Left lung (tissue), 14 donors: ENCODE measurements at places on chromosomes 7 and 10. TPM values are rescaled to one million over a fixed set of nuclear protein-coding genes. Genes with fewer than 3 reads are reported as not detected.

Gene MRC1
- polyA plus RNA-seq, result 21.8 TPM

Gene ZNF853
- 15.5 TPM for polyA plus RNA-seq

Gene PRKAR2B
- 11.8 TPM for polyA plus RNA-seq

DNA sequence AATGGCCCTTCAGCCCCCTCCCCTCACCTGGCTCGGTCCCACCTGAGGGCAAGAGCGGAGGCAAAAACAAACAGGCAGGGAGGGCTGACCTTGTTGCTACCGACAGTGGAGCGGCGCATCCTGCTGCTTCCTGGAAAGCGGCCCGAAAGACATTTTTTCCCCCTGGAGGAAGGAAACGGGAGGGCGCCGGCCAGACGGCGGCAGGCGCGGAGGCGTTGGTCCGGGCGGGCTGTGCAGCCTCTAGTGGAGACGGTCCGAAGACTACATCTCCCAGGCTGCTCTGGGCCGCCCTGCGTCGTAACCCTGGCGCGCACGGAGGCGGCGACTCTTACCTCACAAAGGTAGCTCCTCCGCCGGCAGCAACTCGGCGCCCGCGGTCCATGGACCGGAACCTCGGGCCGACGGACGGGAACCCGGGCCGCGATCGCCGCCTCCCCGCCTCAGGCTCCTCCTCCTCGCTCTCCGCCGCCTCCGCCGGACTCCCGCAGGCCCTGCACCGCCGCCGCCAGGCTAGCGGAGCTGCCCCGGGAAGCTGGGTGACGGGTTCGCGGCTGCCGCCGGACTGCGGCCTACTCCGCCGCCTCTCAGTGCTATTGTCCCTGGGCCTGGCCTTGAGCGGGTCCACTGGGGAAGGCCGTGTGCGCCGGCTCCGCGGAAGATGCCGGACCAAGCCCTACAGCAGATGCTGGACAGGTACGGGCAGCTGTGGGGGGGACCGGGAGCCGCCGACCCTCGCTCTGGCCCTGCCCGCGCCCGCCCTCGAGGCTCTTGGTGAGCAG lies at the start of the genes CPEB3 and MARCHF5:
Gene CPEB3, minus strand, starts transcription at position 242 of the 779 bp plus-strand sequence. CDS start 50,728 bp downstream, outside the sequence.
Gene MARCHF5, plus strand, starts transcription at position 331 of the 779 bp plus-strand sequence. Its CDS starts 328 bp downstream, at position 659.
- H3K4me1 ChIP-seq, result peaks cover 15% of the 10 kb centered on the region
- H3K27me3 ChIP-seq, result no peaks in the 10 kb centered on the region
- peak within 1 kb of the TSS; percentile 96 for H3K27ac ChIP-seq
- no peaks in the 10 kb centered on the region for H3K36me3 ChIP-seq

DNA sequence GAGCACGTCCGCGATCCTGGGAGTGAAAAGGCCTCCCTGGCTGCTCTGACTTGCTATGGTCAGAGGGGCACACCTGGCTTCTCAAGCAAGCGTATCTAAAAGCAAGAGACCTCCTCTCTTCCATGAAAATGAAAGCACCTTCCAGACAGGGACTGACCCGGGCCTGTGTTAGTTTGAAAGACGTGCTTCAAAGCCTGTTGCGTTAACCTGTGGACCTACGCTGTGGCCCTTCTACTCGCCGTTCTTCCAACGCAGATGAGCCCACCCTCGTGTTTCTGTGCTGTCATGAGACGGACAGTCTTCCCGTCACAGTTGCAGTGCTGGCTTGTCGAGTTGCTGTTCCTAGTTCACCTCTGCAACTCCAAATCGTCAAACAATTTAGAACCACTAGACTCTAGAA lies 15.5 kb upstream of the GDI2 start:
- H3K4me1 ChIP-seq, result no peaks in the 10 kb centered on the region
- no peak for DNase-seq
- no peak overlapping the region for H3K27ac ChIP-seq
- H3K4me3 ChIP-seq, result no peak overlapping the region

DNA sequence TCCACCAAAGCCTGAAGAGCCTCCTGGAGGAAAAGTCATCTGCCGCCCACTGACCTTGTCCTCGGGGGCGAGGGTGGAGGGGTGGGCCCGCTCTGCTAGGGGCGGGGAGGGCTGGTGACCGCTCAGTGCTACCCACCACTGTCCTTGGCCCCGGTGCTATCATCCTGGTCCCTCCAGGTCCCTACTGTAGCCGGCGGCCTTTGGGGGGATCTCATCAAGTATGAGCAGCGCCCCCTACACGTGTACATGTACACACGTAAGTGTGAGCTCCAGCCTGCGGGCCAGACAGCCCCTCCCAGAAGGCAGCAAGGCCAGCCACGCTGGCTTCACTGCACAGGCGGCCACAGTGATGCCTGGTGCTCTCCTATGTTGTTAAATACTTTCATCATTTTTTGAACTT lies 19.6 kb downstream of the TTYH3 start:
- no peak overlapping the region for H3K27ac ChIP-seq
- H3K36me3 ChIP-seq, result no peaks in the 10 kb centered on the region
- no peaks in the 10 kb centered on the region for H3K27me3 ChIP-seq
- no peak for DNase-seq

DNA sequence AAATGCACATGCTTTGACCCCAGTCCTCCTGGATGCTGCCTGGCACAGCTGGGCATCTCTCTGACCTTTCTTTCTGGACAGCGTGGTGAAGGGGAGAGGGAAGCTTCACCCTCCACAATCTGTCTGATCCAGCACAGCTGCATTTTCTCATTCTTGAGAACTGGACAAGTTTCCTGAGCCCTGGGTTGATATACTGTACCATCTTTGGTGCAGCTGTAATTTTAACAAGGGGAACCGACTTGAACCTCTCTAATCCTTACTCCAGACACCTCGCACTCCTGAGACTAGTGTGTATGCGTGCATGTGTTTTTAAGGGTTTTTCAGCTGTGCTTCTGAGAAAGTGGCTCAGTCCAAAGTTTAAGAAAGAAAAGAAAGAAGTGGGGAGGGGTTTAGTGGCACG lies 655.7 kb downstream of the INHBA start:
- H3K4me3 ChIP-seq, result no peak overlapping the region
- DNase-seq, result no peak
- H3K27ac ChIP-seq, result no peak overlapping the region
- no peaks in the 10 kb centered on the region for H3K27me3 ChIP-seq
- H3K36me3 ChIP-seq, result no peaks in the 10 kb centered on the region

GRCh38 chr7:159056737-159057136 lies 87.9 kb downstream of the VIPR2 start:
- no peaks in the 10 kb centered on the region for H3K36me3 ChIP-seq
- H3K27me3 ChIP-seq, result no peaks in the 10 kb centered on the region
- no peaks in the 10 kb centered on the region for H3K4me1 ChIP-seq
- DNase-seq, result no peak
- H3K4me3 ChIP-seq, result no peak overlapping the region
